Activated effector memory CD4-positive, alpha-beta T cell treated with Interleukin-2 at 50 U/mL for 16 hours (primary cell): ENCODE measurements at places on chromosomes 1 and 21.
A peak's percentile ranks its signal among the peaks of the same experiment; 100 is the strongest.

DNA sequence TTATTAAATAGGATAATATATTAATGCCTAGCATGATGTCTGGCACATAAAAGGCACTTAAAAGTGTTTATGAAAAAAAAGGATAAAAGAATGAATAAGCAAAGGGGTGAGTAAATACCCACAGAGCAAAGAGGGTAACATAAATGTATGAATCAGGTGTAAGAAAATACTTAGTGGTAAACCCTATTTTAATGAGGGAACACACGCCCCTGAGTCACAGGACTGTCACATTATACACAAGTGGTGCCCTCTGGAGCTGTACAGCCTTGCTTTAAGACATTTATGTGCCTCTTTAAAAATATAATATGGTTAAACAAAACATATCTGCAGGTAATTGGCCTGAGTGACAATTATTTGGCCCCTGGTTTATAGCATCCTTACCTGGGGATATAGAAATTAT, 78.1 kb upstream of the PTBP2 start:
- no peak for DNase-seq

- DNase-seq: peak; percentile 79
Measured at GRCh38 chr1:151993734-151994496, at the start of gene S100A10. Gene S100A10, minus strand, starts transcription at chr1:151993859. Its CDS starts 7,629 bp downstream, at chr1:151986230.

- no peak for DNase-seq
Measured at GRCh38 chr21:18000981-18001686, 182.0 kb upstream of the C21orf91 start.

GRCh38 chr1:211741116-211741515, 65.7 kb upstream of the NEK2 start:
- DNase-seq: no peak

- DNase-seq: no peak
Measured at GRCh38 chr1:35585281-35585680, 12.2 kb downstream of the TFAP2E start.

DNA sequence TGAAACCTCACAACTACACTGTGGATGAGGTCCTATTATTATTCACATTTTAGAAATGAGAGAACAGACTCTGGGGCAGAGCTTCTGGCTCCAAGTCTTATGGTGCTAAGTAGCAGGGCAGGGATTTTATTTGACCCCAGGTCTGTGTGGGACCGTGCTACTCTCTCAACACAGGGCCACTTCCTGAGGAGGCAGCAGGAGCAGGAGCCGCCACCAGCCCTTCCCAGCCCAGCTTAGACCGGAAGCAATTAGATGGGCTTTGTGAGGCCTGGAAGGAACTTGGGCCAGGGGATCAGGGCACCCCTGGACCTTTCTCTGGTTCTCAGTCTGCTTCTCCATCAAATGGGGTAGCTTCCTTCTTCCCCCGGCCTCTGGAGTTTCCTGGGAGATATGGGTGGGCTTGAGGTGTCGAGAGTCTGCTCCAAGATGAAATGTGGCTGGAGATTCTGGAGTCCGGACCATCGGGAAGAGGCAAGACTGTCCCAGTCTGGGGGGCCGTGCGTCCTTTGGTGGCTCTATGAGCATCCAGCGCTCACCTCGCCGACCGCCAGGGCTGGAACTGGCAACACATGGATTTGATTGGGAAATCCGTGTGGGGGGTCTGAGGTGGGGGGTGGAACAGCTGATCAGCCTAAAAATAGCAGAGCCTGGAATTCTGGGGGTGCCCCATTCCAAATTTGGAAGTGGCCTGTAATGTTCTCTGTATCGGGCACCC, 136.8 kb downstream of the FOXD2 start:
- DNase-seq: no peak

GRCh38 chr1:244675167-244675566, 22.2 kb downstream of the DESI2 start:
- no peak for DNase-seq

DNA sequence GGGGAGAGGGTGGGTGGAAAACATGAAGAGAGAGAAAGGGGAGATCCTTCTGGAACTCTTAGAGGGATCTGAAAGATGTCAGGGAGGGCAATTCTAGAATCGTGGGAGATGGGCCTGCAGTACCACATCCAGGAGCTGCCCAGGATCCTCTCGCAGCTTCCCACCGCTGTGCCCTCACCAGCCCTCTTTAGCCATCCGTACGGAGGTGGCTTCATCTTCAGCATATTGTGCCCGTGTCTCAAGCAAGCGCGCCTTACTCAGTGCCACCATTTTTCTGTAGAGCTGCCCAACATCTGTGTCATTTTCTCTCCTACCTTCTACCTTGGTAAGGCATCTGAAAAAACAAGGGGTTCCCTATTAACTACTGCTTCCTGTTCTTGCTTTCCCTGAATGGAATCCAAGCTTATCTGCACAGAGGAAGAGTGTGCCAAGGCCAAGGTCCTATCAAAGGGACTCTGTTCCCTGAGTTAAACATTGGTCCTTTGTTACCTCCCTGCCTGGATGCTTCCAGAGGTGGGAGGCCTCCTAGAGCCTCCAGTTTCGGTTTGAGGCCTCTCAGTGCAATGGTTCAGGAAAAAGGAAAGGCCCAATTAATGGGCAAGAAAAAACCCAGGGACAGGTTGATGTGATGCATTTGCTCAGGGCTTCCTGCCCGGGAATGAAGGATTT, 23.2 kb downstream of the C1orf116 start:
- no peak for DNase-seq
